ENCODE measurements at places on chromosomes 1 and 21. TPM values are rescaled to one million over a fixed set of nuclear protein-coding genes. Genes with fewer than 3 reads are reported as not detected.

The IL22RA1 gene
- total RNA-seq: not detected

The OPRD1 gene
- not detected for total RNA-seq

The KLHDC9 gene
- 2.9 TPM for total RNA-seq

The PRDX6 gene
- total RNA-seq: 194 TPM

The CFAP410 gene
- total RNA-seq: 3.5 TPM

The SPATA45 gene
- not detected for total RNA-seq

The GPR3 gene
- 0.46 TPM for total RNA-seq

The OR2L8 gene
- total RNA-seq: 0.30 TPM

The HEYL gene
- total RNA-seq: not detected

The DYNLT5 gene
- total RNA-seq: 4.2 TPM

The KLF17 gene
- total RNA-seq: not detected

The DCST2 gene
- total RNA-seq: not detected

The ITLN2 gene
- total RNA-seq: not detected

The CD1C gene
- total RNA-seq: not detected

The GSTM1 gene
- total RNA-seq: 0.32 TPM

The GBP2 gene
- 57.6 TPM for total RNA-seq

The ACTL8 gene
- total RNA-seq: under 0.01 TPM

The FCMR gene
- not detected for total RNA-seq

The PRMT2 gene
- 148 TPM for total RNA-seq

The SAMD11 gene
- total RNA-seq: under 0.01 TPM

The CDC42BPA gene
- total RNA-seq: 83.9 TPM

The CD2 gene
- total RNA-seq: not detected

The UBE4B gene
- total RNA-seq: 14.3 TPM

The RAB42 gene
- total RNA-seq: not detected

The MAP10 gene
- 1.4 TPM for total RNA-seq

The OR2L5 gene
- total RNA-seq: not detected

The OR2T34 gene
- total RNA-seq: not detected

The COL6A2 gene
- 6.5 TPM for total RNA-seq

The STIL gene
- 6.8 TPM for total RNA-seq
